Central memory CD4-positive, alpha-beta T cell (primary cell): ENCODE measurements at places on chromosomes 16 and 17.

DNA sequence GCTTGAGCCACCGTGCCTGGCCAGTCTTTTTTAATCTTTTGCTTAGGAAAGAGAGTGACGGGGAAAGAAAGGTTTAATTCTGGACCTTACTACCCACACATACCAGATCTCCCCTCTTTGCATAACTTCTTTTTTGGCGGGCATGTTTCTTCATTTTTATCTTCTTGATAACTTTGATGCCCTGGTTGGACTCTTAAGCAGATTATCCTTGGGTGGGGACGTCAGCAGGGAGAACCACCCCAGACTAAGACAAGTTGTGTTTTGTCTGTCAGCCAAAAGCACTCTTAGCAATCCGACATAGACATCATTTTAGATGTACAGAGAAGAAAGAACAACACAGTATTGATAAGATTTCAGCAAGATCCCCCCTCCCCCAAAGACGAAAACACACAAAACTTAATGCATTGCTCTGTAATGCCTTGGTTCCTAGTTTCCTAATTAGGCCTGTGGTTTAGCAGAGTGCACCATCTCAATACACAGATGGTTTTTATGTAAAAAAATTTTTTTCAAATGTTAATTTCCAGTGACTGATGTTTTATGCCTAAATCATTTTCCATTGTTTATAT lies 99.9 kb downstream of the MSI2 start:
- DNase-seq: no peak

- DNase-seq: no peak
Measured at GRCh38 chr17:61395409-61395982, 4.1 kb upstream of the TBX2 start.

DNA sequence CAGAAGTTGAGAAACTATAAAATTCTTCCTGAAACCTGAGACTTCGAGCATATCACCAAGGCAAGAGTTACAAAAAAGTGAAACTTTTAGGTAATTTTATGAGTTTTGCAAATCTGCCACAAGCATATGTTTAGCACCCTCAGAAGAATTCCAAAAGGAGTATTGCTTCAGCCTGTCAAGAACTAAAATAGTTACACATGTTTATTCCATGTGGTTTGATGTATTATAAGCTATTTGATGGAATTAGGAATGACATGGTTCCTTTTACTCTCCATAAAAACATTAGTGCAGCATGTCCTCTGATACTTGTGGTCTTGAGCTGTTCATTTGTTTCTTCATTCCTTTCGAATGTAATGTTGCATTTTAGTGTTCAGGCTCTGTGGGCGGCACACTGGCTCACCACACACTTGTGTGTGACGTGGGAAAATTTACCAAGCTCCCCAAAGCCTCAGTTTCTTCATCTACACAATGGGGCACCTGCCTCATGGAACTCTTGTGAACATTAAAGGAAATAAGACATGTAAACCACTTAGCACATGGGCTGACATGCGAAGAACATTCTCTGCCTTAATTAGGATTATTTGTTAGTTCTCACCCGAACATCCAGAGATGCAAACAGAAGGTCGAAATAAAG lies 204.2 kb upstream of the FOXF1 start:
- no peak for DNase-seq

- DNase-seq: no peak
Measured at GRCh38 chr17:82158825-82159224, 53.8 kb downstream of the CCDC57 start.

DNA sequence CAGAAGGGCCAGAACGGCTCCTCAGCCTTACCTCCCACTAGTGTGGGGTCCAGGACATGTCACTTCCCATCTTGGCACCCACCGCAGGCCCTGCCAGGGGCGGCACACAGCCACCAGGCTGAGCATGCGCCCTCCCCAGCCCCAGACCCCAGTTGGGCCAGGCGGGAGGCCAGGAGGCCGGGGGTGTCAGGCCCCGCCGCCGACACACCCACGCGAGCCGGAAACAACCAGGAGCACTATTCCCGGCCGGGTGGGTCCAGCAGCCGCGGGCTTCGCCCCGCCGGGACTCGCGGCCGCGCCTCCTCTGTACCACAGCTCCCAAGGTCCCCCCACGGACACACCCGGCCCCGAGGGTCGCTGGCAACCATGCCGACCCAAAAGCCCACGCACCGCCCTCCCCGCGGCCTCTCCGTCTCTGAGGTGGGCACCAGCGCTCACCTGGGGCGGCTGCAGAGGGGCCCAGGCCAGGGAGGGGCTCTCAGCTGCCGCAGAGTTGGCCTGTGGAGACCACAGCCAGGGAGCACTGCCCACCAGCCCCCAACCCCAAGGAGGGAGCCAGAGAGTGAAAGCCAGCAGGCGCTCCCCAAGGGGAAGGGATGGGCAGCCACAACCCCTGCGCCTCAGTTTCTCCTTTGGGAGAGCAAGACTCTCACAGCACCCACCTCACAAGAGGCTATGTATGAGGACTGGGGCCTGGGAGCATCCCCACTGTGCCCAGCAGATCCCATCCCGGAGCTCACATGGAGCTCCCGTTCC lies 18.0 kb downstream of the B9D1 start:
- no peak for DNase-seq

GRCh38 chr17:68204736-68205135 lies 43.1 kb upstream of the AMZ2 start:
- no peak for DNase-seq
